CD4-positive, alpha-beta memory T cell (primary cell): ENCODE measurements at places on chromosomes 4 and X. TPM values are rescaled to one million over a fixed set of nuclear protein-coding genes. Genes with fewer than 3 reads are reported as not detected.

The ODAPH gene
- total RNA-seq: not detected

GRCh38 chrX:13898083-13898482 lies 81.2 kb upstream of the GPM6B start:
- H3K4me3 ChIP-seq: no peak overlapping the region
- H3K27me3 ChIP-seq: no peaks in the 10 kb centered on the region
- H3K27ac ChIP-seq: no peak overlapping the region
- no peak for DNase-seq

GRCh38 chr4:156547439-156547838 lies 424.2 kb downstream of the PDGFC start:
- no peaks in the 10 kb centered on the region for H3K4me1 ChIP-seq
- H3K4me3 ChIP-seq: no peak overlapping the region
- no peak for DNase-seq
- H3K27me3 ChIP-seq: no peaks in the 10 kb centered on the region
- no peaks in the 10 kb centered on the region for H3K36me3 ChIP-seq
- no peak overlapping the region for H3K27ac ChIP-seq

DNA sequence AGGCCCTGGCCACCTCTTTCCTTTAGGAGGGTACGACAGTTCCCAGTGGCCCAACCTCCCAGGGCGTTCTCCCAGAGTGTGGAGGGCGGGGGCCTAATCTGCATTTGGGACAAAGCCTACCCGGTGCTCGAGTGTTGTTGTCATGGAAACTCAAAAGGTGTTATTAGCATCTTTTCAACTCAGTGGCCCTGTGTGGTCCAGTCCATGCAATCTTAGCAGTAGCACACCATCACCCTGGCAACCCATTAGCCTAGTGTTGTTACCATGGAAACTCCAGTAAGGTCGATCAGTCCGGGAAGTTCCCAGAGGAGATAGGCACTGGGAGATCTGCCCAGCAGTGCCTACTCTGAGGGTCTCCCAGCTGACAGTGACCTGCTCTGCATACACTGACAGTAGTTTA lies 20.2 kb downstream of the APLN start:
- no peak overlapping the region for H3K4me3 ChIP-seq
- peaks cover 7% of the 10 kb centered on the region for H3K4me1 ChIP-seq
- DNase-seq: no peak
- no peaks in the 10 kb centered on the region for H3K36me3 ChIP-seq
- no peaks in the 10 kb centered on the region for H3K27me3 ChIP-seq

DNA sequence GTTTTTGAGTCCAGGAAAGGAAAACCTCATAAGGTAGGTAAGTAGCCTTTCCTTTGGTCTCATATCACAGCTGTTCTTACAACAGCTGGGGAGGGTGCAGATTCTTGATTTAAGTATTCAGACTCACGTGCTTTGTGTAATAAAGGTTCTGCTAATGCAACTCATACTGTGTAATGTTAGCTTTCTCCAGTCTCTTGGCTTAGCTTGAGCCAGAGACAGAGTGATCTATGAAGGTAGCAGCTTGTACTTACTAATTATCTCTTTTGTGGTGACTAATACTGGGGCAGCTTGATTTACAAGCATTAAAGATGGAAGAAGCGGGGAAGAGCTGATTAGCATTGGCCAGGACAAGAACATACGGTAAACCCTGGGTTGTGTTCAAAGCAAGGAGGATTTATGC lies 80.3 kb downstream of the LNX1 start:
- H3K4me1 ChIP-seq: no peaks in the 10 kb centered on the region
- no peak overlapping the region for H3K27ac ChIP-seq
- no peak for DNase-seq
- H3K27me3 ChIP-seq: no peaks in the 10 kb centered on the region

The CCNI gene
- total RNA-seq: 360 TPM

- H3K4me3 ChIP-seq: no peak overlapping the region
- no peak overlapping the region for H3K27ac ChIP-seq
- DNase-seq: no peak
- H3K4me1 ChIP-seq: peaks cover 32% of the 10 kb centered on the region
- no peaks in the 10 kb centered on the region for H3K27me3 ChIP-seq
Observed at GRCh38 chr4:98686043-98686707, 27.8 kb upstream of the TSPAN5 start.

GRCh38 chrX:13487731-13488505 lies 81.5 kb upstream of the EGFL6 start:
- no peak overlapping the region for H3K4me3 ChIP-seq
- H3K27ac ChIP-seq: no peak overlapping the region
- H3K27me3 ChIP-seq: no peaks in the 10 kb centered on the region

- peak; percentile 60 for DNase-seq
- no peaks in the 10 kb centered on the region for H3K36me3 ChIP-seq
- no peak overlapping the region for H3K27ac ChIP-seq
Observed at GRCh38 chrX:129606918-129607317, 47.8 kb downstream of the APLN start.

DNA sequence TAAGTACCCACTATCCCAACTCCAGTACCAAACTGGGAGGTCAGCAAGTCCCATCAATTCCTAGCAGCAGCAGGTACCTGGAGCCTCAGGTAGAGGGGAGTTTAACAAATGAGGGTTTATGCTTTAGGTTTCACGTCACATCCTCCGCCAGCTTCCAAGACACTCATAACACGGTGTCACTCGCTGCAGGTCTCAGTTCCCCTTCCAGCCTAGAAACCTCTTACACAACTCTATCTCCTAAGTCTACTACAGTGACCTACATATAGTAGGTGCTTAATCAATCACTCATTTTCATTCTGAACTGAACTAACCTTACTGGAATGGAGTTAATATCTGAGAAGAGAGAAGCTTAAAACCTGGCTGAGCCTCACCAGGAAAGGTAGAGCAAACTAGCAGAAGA lies 96.0 kb downstream of the EFHC2 start:
- no peak overlapping the region for H3K4me3 ChIP-seq
- no peaks in the 10 kb centered on the region for H3K27me3 ChIP-seq
- H3K36me3 ChIP-seq: no peaks in the 10 kb centered on the region
- H3K27ac ChIP-seq: no peak overlapping the region
- H3K4me1 ChIP-seq: peaks cover 22% of the 10 kb centered on the region

- no peaks in the 10 kb centered on the region for H3K4me1 ChIP-seq
- H3K27me3 ChIP-seq: no peaks in the 10 kb centered on the region
- no peak overlapping the region for H3K4me3 ChIP-seq
- no peak overlapping the region for H3K27ac ChIP-seq
- no peaks in the 10 kb centered on the region for H3K36me3 ChIP-seq
- DNase-seq: no peak
Observed at GRCh38 chr4:7629501-7630254, 194.9 kb upstream of the PSAPL1 start.

The COL4A5 gene
- total RNA-seq: not detected

GRCh38 chrX:98931216-98931615 lies 1478.9 kb downstream of the PCDH19 start:
- H3K4me3 ChIP-seq: no peak overlapping the region
- no peak for DNase-seq
- no peaks in the 10 kb centered on the region for H3K4me1 ChIP-seq
- no peaks in the 10 kb centered on the region for H3K36me3 ChIP-seq
- H3K27me3 ChIP-seq: no peaks in the 10 kb centered on the region

- H3K27ac ChIP-seq: no peak overlapping the region
- no peak overlapping the region for H3K4me3 ChIP-seq
- DNase-seq: no peak
- H3K36me3 ChIP-seq: no peaks in the 10 kb centered on the region
Observed at GRCh38 chr4:187204389-187204918, 480.8 kb upstream of the FAT1 start.

DNA sequence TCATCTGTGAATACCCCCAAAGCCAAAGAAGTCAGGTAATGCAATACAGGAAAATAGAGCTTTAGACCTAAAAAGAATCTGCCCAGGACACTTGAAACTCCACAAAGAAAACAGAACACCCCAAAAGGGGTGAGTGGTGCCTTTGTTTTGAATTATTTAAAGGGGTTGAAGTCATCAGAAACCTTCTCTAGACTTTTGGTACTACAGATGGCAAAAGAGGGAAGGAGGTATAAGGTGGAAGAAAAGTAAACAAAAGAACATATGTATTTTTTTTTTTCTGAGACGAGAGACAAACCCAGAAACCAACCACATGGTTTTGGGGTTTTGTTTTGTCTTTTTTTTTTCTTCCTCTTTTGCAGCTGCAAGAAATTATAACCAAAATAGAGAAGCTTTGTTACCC lies 1477.8 kb downstream of the C4orf33 start:
- no peak overlapping the region for H3K4me3 ChIP-seq
- no peaks in the 10 kb centered on the region for H3K4me1 ChIP-seq
- H3K27ac ChIP-seq: no peak overlapping the region
- no peaks in the 10 kb centered on the region for H3K36me3 ChIP-seq
- no peaks in the 10 kb centered on the region for H3K27me3 ChIP-seq

- peaks cover 17% of the 10 kb centered on the region for H3K36me3 ChIP-seq
- no peaks in the 10 kb centered on the region for H3K4me1 ChIP-seq
- no peak overlapping the region for H3K4me3 ChIP-seq
- no peak for DNase-seq
Observed at GRCh38 chrX:150635952-150636351, 57.2 kb upstream of the MTMR1 start.

DNA sequence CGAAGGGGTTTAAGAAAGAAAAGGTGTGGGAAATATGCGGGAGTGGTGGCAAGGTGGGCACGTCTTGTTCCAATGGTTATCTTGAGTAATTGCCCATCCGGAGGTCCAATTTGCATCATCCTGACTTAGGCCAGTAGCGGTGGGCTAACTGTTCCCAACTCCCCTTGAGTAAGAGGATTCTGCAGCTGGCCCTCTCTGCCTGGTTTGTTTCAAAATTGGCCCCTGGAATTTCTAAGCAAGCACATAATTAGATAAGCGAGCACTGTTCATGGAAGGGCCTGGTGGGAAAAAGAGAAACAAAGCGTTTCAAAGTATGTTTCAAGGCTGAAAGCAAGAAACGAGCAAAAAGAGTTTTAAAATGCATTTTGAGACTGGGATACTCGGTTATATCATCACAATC lies 198.2 kb downstream of the CEP135 start:
- H3K4me1 ChIP-seq: no peaks in the 10 kb centered on the region
- H3K27ac ChIP-seq: no peak overlapping the region
- no peak for DNase-seq
- H3K36me3 ChIP-seq: no peaks in the 10 kb centered on the region
- H3K27me3 ChIP-seq: no peaks in the 10 kb centered on the region

The DCLK2 gene
- total RNA-seq: not detected

The SATL1 gene
- not detected for total RNA-seq

GRCh38 chr4:83757121-83757621 lies 221.3 kb downstream of the GPAT3 start:
- H3K27me3 ChIP-seq: no peaks in the 10 kb centered on the region
- H3K36me3 ChIP-seq: no peaks in the 10 kb centered on the region
- H3K27ac ChIP-seq: no peak overlapping the region
- no peak for DNase-seq
- H3K4me1 ChIP-seq: no peaks in the 10 kb centered on the region
- no peak overlapping the region for H3K4me3 ChIP-seq

The ADH7 gene
- not detected for total RNA-seq

DNA sequence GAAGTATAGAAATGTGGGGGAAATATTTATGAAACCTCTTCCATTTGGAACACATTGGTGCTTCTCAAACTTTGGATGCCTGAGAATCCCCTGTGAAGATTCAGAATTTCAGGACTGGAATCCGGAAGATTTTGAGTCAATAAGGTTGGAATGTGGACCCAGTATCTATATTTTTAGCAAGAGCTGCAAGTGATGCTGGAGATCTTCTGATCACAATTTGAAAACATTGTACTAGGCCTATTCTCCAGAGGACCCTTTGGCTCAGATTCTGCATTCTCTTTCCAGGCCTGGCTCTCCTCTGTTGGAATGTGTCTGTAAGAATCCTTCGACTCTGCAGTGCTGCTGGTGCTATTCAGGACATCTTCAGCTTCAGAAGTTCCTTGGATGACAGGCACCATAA lies 2.4 kb upstream of the PKD2 start:
- no peak for DNase-seq
- peaks cover 18% of the 10 kb centered on the region for H3K4me1 ChIP-seq
- H3K27ac ChIP-seq: no peak overlapping the region
- H3K36me3 ChIP-seq: no peaks in the 10 kb centered on the region
- H3K27me3 ChIP-seq: no peaks in the 10 kb centered on the region
- no peak overlapping the region for H3K4me3 ChIP-seq

The TRIM75 gene
- total RNA-seq: not detected

The FHDC1 gene
- total RNA-seq: 0.11 TPM
